ENCODE measurements at places on chromosomes 1 and 21. TPM values are rescaled to one million over a fixed set of nuclear protein-coding genes. Genes with fewer than 3 reads are reported as not detected.

The ARL8A gene
- 38.5 TPM for polyA plus RNA-seq

The RAB25 gene
- 0.29 TPM for polyA plus RNA-seq

The BRINP2 gene
- polyA plus RNA-seq: 0.19 TPM

The MATN1 gene
- 1.2 TPM for polyA plus RNA-seq

The FALEC gene
- polyA plus RNA-seq: 0.43 TPM

The FAM78B gene
- 2.3 TPM for polyA plus RNA-seq

The IQCC gene
- polyA plus RNA-seq: 2.0 TPM

The FMN2 gene
- 0.57 TPM for polyA plus RNA-seq

The RNU1-4 gene
- polyA plus RNA-seq: 1.2 TPM

The ZNF326 gene
- polyA plus RNA-seq: 18.0 TPM

The AMY1A gene
- not detected for polyA plus RNA-seq

The HAPLN2 gene
- polyA plus RNA-seq: 0.44 TPM

The GNAT2 gene
- polyA plus RNA-seq: not detected

The NHLH2 gene
- 0.04 TPM for polyA plus RNA-seq

The FLG2 gene
- 0.04 TPM for polyA plus RNA-seq

The PDZK1 gene
- 0.55 TPM for polyA plus RNA-seq

The LCE1D gene
- not detected for polyA plus RNA-seq

The SLAMF9 gene
- not detected for polyA plus RNA-seq

Measured in muscle of back (tissue), 13 donors.